ENCODE measurements at places on chromosomes 6 and 20. TPM values are rescaled to one million over a fixed set of nuclear protein-coding genes. Genes with fewer than 3 reads are reported as not detected.

VGLL2 gene
- total RNA-seq, result not detected

GPR63 gene
- total RNA-seq, result 0.44 TPM

GNAS-AS1 gene
- total RNA-seq, result 0.87 TPM

DUSP15 gene
- total RNA-seq, result not detected

ENPP5 gene
- total RNA-seq, result 0.55 TPM

All from uterine smooth muscle cell (primary cell).